Esophagus muscularis mucosa (tissue), 4 donors: ENCODE measurements at places on chromosomes 1 and 21. TPM values are rescaled to one million over a fixed set of nuclear protein-coding genes. Genes with fewer than 3 reads are reported as not detected.

- no peak overlapping the region for H3K27ac ChIP-seq
- H3K27me3 ChIP-seq: no peaks in the 10 kb centered on the region
- peak; percentile 17 for DNase-seq
- no peak overlapping the region for H3K4me3 ChIP-seq
These were observed 355.6 kb downstream of the SIPA1L2 start for GRCh38 chr1:232274236-232274855.

GRCh38 chr21:44372616-44373015 is 19.2 kb downstream of the TRPM2 start:
- no peak overlapping the region for H3K4me3 ChIP-seq
- peaks cover 13% of the 10 kb centered on the region for H3K4me1 ChIP-seq
- no peak overlapping the region for H3K27ac ChIP-seq
- no peak for DNase-seq
- no peaks in the 10 kb centered on the region for H3K36me3 ChIP-seq

- H3K4me1 ChIP-seq: peaks cover 28% of the 10 kb centered on the region
- no peak for DNase-seq
- peaks cover 100% of the 10 kb centered on the region for H3K36me3 ChIP-seq
- H3K27ac ChIP-seq: no peak overlapping the region
These were observed 65.5 kb downstream of the NID1 start for GRCh38 chr1:235999259-235999925.

DNA sequence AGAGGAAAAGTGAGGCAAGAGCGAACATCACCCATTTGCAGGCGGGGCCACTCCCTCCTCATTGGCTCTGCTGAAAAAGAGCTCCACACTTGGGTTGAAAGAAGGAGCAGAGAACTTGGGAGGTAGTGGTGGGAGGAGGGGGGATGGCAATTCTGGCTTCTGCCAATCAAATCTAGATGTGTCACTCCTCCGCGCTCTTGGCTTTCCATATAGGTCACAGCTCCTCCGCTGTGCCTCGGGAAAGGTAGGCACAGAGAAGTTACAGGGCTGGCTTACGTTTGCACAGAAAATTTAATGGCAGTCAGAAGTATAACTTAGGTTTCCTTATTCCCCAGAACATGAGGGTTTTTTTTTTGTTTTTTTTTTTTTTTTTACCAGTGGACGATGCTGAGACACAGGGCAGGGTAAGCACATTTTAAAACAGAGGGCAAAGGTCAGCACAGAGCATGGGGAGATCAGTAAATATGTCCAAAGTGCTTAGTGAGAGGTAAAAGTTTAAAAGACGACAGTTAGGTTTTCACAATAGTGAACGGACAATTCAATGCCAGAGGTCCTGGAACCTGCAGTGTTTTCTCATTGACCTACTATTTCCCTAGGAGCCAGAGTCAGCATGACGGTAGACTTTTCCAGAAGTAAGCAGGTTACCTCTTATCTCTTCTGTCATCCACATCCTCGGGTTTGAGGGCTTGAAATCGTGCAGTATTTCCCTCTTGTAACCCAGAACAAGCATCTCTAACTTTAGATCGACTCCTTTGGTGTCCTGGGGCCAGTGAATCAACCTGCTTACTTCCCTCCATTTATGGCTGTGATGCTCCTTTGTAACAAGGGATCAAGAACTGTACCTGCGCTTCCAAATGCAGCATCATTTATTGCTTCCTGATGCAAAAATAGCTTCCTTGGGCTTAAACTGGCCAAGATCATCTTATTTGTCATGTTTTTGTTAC is 258.9 kb upstream of the PROX1 start:
- H3K27ac ChIP-seq: no peak overlapping the region
- H3K27me3 ChIP-seq: no peaks in the 10 kb centered on the region
- no peaks in the 10 kb centered on the region for H3K36me3 ChIP-seq

DNA sequence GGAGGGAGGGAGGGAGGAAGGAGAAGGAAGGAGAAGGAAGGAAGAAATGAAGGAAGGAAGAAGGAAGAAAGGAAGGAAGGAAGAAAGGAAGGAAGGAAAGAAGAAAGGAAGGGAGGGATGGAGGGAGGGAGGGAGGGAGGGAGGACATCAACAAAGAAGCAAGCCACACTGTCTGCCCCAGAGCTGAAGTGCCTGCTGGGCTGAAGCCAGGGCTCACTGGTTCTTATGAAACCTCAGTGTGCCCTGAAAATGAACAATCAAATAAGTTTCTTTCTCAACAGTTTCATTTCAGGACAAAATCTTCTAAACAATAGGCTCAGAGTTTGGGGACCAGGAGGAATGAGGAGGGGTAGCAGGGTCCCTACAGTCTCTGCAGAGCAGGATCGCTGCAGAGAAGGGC is 21.1 kb downstream of the ARHGEF19 start:
- DNase-seq: no peak
- H3K4me1 ChIP-seq: peaks cover 22% of the 10 kb centered on the region
- H3K36me3 ChIP-seq: no peaks in the 10 kb centered on the region
- H3K4me3 ChIP-seq: no peak overlapping the region

DNA sequence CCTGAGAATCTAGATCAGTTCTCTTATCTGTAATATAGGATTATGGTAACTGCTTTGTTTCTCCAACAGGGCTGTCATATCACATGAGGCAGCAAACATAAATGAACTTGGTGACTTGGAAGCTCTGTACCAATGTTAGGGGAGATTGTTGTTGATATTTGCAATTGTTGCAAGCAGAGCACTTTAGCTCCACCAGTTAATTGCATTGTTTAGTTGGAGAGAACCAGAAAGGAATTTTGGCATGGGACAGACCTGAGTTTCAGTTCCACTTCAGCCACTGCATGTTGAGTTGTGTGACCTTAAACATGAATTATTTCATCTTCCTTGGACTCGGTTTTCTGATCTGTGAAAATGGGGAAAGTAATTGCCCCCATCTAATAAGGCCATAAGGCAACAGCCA is 142.3 kb upstream of the JUN start:
- H3K27ac ChIP-seq: no peak overlapping the region
- no peaks in the 10 kb centered on the region for H3K27me3 ChIP-seq
- no peaks in the 10 kb centered on the region for H3K36me3 ChIP-seq

Gene RGL1
- total RNA-seq: 37.4 TPM

Gene GBP6
- not detected for total RNA-seq

Gene SFN
- not detected for total RNA-seq

Gene CA6
- total RNA-seq: not detected

Gene KDF1
- total RNA-seq: not detected

Gene TTC24
- not detected for total RNA-seq
